Caco-2 (cell line): ENCODE measurements at places on chromosomes 7 and 10.

- no peak for DNase-seq
Observed at GRCh38 chr10:71939861-71940474, 24.2 kb upstream of the CHST3 start.

- DNase-seq = no peak
Observed at GRCh38 chr10:100890141-100890672, 22.6 kb upstream of the SLF2 start.

DNA sequence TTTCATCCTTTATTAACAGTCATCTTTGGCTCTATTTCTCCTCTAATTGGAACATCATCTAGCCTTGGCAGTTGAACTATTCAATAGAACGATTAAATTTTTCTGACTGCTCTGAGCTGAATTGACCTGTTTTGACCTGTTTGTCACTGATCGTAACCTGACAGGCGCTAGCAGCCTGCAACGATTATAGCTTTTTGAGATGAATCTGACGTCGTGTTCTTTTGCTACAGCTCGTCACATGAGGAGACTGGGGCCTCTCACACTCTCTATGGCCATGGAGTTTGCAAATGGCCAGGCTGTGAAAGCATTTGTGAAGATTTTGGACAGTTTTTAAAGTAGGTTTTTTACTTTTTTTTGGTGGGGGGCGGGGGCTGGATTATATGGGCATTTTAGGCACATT is 229.8 kb downstream of the FOXP2 start:
- DNase-seq = no peak

- no peak for DNase-seq
Observed at GRCh38 chr7:116527521-116527920, 2.7 kb downstream of the CAV1 start.

GRCh38 chr7:50629238-50629901 is 64.2 kb upstream of the DDC start:
- DNase-seq = no peak

DNA sequence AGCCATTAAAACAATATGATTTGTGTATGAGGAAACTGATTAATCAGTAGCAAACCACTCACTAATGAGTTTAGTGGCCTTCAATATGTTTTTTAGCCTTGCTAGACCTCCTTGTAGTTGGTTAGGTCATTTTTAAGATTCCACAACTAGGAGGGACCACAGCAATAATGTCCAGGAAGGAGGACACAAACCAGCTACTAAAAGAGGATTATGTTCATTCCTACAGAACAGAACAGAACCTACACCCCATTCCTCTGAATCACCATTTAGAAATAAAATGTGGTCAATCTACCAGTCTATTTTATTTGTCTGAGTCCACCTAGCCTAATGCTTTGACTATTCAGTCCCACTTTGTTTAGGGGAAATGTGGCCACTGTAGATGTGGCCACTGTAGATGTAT is 226.3 kb downstream of the GLI3 start:
- DNase-seq = no peak

- DNase-seq = no peak
Observed at GRCh38 chr7:98202367-98203195, 8.7 kb upstream of the BHLHA15 start.

- DNase-seq = peak; percentile 67
Observed at GRCh38 chr10:43407148-43407575, 1.8 kb downstream of the HNRNPF start.

GRCh38 chr10:131909929-131910328 is 9.1 kb downstream of the PPP2R2D start:
- DNase-seq = no peak

DNA sequence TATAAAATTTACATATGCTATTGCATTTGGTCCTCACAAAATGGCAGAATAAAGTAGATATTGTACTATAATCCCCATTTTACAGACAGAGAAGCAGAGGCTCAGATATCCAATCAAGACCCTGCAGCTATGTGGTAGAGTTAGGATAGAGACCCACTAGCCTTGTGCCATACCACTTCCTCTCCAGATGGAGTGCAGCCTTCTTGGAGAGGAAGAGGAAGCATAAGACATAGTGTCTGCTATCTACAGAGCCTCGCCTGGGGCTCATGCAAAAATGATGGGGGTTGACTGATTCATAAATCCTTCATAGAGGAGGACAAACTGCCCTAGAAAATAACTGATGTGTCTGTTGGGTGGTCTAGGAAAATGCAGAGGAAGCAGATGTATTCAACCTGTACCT is 447.3 kb downstream of the KCNMA1 start:
- DNase-seq = no peak

DNA sequence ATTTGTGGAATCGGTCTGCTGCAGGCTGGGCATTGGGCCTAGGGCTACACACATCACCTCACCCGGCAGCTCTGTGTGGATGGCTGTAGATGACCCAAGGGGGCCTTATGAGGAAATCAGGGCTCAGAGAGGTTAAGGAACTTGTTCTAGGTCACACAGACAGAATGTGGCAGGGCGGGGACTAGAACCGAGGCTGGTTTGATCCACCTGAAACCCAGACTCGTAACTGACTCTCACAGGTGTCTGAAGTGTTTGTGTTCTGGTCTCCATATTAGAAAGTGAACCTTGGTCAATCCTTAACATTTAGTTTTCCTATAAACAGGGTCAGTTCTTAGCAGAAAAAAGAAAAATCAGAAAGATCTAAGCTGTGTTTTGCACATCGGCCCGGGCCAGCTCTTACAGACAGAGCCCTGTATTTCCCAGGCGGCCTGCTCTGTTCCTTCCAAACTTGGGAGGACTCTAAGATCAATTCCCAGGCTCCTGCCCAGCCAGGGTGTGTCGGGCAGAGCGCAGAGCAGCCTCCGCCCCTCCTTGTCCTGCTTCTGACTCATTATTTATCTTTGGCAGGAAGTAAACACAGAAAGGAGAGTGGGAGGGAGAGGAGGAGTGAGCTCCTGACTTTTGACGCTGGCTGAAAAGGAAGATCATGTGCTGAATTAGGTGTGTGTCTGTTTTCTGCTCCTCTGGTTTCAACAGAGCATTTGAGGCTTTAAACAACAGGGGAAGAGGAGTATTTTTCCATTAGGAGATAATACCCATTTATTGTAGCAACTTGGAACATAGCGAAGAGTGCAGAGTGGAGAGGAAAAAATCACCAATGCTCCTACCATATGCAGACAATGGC is 74.1 kb downstream of the TACC2 start:
- peak; percentile 85 for DNase-seq

DNA sequence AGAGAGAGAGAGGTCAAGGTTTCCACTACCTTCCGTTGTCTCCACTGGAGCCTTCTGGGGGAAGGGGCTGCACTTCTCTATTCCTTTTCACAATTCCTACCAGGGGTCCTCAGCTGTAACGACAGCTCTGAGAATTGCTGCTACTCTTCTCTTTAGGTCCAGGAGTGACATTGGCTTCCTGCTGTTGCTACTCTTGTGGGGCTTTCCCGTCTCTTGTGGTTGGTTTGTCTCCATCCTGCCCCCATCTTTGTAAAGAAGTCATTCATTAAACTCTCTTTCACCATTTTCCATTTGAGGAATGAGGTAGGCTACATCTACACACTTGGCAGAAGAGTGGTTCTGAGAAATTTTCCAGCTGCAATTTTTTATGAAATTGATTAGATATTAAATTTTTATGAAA is 238.8 kb upstream of the LYZL1 start:
- DNase-seq = no peak

GRCh38 chr7:150413640-150414081 is 34.5 kb downstream of the ZNF775 start:
- DNase-seq = no peak

GRCh38 chr10:77163670-77164348 is 473.8 kb downstream of the KCNMA1 start:
- peak; percentile 57 for DNase-seq

GRCh38 chr10:14838582-14839304 is 637 bp downstream of the HSPA14 start:
- peak; percentile 68 for DNase-seq

DNA sequence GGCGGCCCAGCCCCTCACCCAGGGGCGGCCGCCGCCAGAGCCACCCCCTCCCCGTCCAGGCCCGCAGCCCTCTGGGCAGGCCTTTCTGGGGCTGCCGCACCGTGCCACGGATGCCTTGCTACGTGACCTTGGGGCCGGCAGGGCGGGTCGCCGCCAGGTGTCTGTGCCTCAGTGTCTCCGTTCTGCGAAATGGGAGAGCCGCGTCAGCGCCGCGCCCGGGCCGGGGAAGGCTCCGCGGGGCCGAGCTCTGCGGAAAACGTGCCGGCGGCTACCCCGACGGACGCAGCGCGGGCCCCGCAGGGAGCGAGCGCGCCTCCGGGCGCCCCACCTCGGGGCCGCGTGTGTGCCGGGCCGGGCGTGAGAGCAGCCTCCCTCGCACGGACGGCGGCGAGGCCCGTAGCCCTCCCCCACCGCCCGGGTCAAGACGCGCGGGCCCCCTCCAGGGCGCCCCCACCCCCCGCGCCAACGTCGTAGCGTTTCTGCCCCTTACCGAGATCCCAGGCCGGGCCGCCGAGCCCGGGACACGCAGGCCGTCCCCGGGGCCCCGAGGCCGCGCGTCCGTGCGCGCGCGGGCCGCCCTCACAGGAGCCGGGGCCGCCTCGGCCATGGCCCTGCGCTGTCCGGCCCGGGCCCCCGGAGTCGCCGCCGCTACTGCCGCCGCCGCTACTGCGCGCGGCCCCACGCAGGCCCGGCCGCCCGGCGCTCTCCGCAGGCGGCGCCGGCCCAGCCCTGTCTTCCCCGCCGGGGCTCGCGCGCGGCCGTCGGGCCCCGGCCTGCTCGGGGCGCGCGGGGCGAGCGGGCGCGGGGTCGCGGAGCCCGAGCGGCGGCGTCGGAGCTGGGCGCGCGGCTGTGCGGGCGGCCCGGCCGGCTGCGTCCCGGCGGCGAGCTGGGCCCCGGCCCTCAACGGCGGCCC is 1.1 kb downstream of the ZNF777 start:
- no peak for DNase-seq

- no peak for DNase-seq
Observed at GRCh38 chr7:128783143-128783861, 7.7 kb upstream of the OPN1SW start.

GRCh38 chr10:6409971-6410643 is 170.0 kb downstream of the PRKCQ start:
- no peak for DNase-seq

DNA sequence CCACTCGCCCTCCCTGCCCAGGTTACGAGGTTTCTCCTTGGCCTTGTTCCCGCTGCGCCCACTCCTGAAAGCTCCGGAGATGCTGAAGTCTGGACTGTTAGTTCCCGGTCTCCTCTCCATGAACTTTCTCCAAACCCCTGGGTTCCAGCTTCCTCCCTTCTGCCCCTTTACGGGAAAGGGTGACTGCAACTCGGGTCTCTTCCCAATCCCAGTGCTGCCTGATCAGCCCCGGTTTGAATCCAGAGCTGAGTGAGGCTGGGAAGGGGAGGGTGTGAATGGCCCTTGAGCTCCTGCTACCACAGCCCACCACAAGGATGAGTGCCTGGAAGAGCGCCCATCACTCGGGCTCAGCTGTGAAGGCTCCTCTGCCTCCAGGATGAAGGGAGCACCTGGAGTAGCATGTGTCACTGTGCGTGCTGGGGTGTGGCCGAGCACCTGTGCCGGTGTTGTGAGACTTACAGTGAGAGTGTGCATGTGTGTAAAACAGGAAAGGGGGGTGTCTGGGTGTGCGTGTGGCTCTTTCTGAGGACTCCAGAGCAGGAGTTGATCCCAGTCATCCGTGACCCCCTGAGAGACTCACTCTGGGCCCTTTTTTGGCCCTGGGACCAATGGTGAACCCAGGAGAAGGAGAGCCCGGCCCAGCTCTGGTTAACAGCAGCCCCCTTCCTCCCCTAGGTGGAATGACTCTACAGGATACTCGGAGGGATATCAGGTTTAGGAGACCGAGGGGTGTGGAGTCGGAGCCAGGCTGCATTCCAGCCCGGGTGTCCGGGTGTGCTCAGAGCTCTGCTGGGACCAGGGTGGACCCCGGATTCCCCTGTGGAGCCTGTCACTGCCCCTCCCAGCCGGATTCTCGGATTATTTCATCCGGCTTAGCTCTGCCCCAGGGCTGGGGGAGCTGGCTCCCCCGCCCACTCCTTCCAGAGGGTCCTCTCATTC is 1.1 kb upstream of the ZNF467 start:
- DNase-seq = no peak

- DNase-seq = no peak
Observed at GRCh38 chr10:110860576-110861241, 11.0 kb upstream of the PDCD4 start.

GRCh38 chr7:151570366-151570915 is 50.7 kb upstream of the RHEB start:
- no peak for DNase-seq

DNA sequence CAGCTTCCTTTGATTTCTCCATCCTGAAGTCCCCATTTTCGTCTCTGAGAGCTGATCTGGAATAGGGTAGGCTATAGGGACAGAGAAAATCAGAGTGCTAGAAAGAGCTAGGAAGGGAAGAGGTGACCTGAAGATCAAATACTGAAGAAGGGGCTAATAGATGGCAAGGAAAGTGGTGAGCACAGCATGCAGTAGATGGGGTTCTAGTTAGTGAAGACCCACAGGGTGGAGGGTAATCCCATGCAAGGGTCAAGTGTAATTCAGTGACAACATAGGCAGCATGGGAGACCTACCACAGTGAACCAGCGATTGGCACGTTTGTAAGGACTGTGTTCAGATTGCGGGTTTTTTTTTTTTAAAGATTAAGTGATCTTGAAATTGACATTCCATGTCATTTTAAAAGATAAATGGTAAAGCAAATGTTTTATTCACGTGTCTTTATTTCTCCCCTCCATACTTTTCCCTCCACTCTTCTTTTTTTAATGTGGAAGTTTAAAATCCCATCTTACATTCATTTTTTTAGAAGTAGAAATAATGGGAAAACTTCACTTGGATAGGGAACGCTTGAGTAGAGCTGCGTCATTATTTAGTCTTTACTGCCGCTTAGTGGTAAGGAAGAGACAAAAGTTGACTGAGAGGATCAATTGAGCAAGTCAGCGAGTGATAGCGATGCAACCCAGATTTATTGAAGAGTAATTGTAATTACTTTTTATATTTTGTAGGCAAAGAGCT is 21.0 kb upstream of the ABI1 start:
- DNase-seq = no peak

DNA sequence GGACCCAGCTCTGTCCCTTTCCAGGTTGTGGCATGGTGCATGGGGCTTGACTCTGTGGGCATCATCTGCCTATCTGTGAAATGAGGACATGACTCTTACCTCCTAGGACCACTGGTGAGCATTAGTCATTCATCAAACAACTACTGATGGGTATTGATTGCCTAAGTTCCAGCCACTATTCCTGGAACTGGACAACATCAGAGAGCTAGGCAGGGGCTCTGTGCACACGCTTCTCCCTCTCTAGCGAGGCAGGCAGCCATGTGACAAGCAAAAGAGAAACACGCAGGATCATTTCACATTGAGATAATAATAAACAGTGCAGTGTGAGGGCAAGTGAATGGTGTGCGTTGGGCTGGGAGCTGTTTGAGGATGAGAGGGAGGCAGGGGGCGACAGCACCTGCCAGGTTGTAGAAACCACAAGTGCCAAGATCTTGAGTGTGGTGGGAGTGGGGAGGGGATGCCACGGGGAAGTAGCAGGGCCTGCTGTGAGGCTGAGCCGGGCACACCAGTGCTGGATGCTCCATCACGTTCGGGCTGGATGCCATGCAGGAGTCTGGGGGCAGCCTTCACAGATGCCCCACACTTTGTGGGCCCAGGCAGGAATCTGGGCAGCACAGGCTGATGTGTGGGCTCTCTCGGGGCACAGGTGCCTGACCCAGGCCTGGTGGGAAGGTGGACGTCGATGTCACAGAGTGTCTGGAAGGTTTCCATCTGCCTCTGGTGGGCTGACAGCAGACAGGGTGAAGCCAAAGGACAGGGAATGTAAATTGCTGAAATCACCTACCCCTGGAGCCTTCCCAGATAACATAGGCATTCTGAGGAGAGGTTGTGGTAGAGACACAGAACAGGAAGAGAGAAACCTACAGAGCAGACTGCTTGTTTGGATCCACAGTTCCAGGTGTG is 405.5 kb downstream of the RPS24 start:
- no peak for DNase-seq
